SHP77 (cell line): ENCODE measurements at places on chromosomes 11 and 22.

DNA sequence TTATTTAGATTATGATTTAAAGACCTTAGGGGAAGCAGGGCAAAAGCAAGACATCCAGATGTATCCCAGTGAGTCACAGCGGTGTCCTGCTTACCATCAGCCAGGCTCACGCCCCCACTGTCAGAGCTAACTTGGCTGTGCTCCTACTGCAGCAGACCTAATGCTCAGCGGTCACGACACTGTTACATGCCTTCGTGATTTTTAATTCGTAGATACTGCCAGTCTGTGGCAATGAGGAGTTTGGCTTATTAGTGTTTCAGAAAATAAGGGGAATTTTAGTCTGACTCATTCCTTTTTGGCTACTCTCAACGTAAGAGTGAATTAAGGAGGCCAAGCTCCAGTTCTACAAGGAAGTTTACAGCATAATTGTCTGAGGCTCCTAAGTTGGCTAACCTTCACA lies 22.7 kb downstream of the EFCAB6 start:
- no peak for DNase-seq

- DNase-seq = no peak
Measured at GRCh38 chr11:17343907-17344306, 7.7 kb upstream of the NCR3LG1 start.

GRCh38 chr11:65609665-65610064 lies 4.4 kb downstream of the MAP3K11 start:
- DNase-seq = no peak

DNA sequence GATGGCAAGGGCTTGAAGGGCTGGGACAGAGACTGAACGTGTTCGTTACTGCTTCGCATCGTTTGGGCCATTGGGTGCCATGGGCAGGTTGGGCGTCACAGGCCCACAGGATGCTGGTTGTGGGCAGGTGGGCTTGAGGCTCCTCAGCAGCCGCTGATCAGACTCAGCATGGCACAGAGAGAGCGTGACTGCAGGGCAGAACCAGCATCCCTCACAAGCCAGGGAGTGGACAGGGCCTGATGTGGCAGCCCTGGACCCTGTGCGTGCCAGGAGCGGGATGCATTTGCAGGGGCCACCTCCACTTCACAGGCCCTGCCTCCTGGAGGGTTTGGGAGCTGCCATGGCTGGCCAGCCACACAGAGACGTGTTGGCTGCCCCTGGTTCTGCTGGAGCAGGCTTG lies 1228.3 kb downstream of the BRD1 start:
- no peak for DNase-seq
